T-helper 17 cell (primary cell): ENCODE measurements at places on chromosomes 5 and 9.

- DNase-seq, result no peak
Measured at GRCh38 chr5:66209350-66209749, 65.2 kb downstream of the SREK1 start.

DNA sequence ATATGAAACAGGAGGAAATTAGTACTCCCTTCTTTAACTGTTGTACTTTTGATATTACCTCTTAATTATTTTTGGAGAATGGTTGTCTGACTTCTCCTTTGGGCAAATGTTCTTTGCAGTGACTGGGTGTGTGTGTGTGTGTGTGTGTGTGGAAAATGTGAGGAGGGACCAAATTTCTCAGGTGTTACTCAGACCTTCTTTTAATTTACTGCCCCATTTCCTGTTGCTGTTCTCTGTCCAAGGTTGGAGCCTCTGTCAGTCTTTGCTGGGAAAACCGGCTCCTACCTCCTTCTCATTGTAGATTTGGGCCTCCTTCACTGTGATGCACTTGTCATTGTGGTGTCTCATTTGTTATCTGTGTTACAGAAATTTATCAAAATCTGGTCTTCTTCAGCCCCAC is 68.4 kb downstream of the PBX3 start:
- no peak for DNase-seq

GRCh38 chr9:17653947-17654465 is 75.1 kb downstream of the SH3GL2 start:
- no peak for DNase-seq

GRCh38 chr5:132528021-132528420 is 15.3 kb downstream of the IL5 start:
- DNase-seq, result no peak

GRCh38 chr5:110045158-110045557 is 355.4 kb downstream of the MAN2A1 start:
- DNase-seq, result no peak

DNA sequence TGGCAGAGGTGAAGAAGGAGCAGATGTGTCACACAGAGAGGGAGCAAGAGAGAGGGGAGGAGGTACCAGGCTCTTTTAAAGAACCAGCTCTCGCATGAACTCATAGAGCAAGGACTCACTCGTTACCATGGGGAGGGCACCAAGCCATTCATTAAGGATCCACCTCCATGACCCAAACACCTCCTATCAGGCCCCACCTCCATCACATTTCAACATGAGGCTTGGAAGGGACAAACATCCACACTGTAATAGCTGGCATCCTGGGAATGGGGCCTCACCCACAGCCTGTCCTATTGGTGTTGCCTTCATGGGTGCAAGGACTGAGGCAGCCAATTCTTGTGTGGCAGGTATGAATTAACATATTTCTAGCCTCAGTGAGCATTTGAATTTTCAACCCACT is 11.6 kb upstream of the TNFAIP8 start:
- no peak for DNase-seq

DNA sequence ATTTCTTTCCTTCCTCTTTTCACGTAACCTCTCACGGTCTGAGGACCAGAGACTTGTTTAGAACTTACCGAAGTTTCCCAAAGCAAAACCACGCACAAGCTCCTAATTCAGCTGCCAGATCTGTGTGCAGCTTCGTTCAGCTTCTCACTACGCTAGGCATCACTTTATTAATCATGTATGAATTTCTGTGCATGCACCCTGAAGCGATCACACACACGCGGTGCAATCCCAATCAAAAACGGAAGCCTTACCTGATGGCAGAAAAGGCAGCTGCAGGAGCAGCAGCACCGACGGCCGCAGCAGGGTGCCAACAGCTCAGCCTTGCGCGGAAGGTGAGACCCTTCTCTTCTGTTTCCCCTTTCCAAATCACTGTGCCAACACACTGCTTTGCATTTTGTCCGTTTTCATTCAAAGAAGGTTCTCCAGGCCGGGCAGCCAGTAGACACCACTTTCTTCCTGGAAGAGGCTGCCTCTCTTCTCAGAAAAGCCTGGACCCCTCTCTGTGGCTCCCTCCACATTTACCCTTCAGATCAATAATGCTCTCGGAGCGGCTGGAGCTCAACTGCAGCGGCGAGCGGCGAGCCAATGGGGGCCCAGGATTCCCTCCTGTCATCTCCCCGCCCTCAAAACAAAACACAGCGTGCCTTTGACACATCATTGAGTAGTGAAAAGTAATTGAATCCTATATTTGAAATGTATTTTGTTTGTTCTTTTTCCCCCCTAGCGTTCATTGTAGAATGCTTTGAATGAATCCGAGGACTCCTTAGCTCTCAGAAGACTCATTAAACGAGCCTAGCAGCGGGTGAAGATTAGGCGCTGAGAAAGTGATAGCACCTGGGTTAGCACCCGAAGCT is at the start of gene CDH12:
Gene CDH12 (minus strand): TSS at position 538 of the 854 bp plus-strand sequence.
- DNase-seq, result no peak

- DNase-seq, result no peak
Measured at GRCh38 chr9:81225596-81225995, 463.8 kb downstream of the TLE1 start.

GRCh38 chr5:33423018-33423630 is 17.6 kb upstream of the TARS1 start:
- no peak for DNase-seq
